ENCODE measurements at places on chromosomes 12 and 14. TPM values are rescaled to one million over a fixed set of nuclear protein-coding genes. Genes with fewer than 3 reads are reported as not detected.

- no peak for DNase-seq
Observed at GRCh38 chr12:62512901-62513300, 46.3 kb downstream of the MON2 start.

GRCh38 chr12:29148596-29148910 lies 525 bp upstream of the FAR2 start:
- DNase-seq, result peak; percentile 16

DNA sequence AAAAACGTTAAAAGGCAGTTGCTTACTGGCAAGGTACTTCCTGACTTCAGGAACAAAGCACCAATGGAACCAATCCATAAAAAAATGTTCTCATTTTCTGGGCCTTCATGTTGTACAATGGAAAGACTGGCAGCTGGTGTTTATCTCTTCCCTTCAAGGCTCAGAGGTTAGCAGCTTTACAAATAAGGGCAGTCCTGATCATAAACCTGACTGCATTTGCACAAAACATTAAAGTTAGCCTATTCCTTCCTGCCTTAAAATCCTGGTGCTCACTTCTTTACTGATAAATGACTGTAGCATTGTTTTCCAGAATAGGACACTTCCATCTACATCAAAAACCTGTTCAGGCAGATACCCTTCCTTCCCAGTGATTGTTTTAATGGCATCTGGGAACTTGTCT lies 19.2 kb downstream of the IL26 start:
- no peak for DNase-seq

GRCh38 chr12:117890644-117891043 lies 78.1 kb downstream of the KSR2 start:
- DNase-seq, result peak; percentile 32

DNA sequence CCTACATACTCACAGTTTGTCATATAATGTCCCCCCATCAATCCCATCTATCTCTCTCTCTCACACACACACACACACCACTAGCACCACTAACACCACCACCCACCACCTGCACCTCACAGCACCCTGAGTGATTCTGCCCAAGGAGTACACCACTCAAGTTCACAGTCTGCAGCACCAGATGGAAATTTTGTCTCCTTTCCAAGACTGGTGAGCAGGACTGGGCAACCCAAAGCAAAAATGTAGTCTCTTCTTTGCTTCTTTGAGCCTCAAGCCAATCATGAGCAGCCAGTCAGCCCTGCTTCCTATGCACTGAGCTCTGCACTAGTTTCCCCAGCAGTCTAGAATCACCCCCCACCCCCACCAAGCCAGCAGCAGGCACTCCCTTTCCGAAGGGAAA lies 15.0 kb upstream of the ARMH4 start:
- DNase-seq, result no peak

GRCh38 chr14:23828001-23828400 lies 125.6 kb upstream of the DHRS4 start:
- DNase-seq, result no peak

DNA sequence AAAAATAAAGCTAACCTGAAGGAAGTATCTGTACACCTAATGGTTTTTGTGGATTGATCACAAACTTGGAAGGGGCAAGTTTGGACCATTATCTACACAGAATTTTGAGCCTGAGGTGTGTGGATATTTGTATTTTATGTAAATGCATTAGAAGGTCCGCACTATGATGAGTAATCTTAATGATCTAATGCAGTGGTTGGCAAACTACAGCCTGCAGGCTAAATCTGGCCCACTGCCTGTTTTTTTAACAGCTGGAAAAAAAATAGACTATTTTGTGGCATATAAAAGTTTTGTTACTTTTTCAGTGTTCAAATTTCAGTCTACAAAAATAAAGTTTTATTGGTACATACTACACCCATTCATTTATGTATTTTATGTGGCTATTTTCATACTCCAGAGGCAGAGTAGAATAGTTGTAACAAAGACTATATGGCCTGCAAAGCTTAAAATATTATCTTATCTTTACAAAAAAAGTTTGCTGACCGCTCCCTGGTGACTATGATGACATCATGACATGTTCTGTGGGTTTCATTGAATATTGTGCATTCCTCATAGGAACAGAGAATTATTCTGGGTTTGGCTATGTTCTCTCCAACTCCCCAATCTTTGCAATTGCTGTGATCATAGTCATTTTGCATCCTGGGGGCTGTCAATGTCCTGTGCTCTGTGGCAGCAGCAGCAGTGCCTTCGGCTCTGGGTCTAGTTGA lies 962.6 kb upstream of the FBXO33 start:
- no peak for DNase-seq

DNA sequence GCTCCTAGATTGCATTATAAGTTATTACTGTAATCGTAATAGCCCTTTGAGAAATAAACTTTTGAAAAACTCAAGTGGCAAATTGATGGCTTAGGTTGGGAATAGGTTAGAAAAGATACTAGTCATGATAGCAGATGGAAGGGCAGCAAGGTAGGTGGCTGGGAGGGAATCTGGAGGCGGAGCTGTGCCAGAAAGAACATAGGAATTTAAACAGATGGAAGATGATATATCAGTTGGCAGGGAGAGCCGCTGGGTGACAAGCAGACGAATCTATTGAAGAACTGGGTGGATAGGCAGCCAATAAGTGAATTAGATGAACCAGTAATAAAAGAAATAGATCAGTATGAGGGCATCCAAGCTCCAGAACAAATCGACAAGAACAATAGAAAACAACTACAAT lies 142.1 kb downstream of the CNTN1 start:
- no peak for DNase-seq

DNA sequence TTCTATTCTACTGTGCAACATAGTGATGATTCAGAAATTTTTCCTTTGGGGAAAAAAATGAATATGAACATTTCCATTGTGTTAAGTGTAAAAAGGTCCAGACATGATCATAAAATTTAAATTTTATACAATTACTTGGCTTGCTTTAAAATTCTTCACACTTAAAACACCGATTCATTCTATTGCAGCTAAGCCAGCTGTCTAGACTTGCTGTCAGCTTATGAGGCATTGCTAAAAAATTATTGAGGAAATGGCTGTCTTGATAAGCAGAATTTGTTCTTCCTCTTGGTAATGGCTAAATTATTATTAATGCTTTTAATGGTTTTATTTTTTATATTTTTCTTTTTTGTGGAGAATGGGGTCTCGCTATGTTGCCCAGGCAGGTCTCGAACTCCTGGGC lies 1.8 kb downstream of the LYSET start:
- no peak for DNase-seq

GRCh38 chr12:105156260-105156659 lies 48.7 kb downstream of the WASHC4 start:
- no peak for DNase-seq

GRCh38 chr14:33922125-33922524 lies 28.7 kb downstream of the EGLN3 start:
- no peak for DNase-seq

DNA sequence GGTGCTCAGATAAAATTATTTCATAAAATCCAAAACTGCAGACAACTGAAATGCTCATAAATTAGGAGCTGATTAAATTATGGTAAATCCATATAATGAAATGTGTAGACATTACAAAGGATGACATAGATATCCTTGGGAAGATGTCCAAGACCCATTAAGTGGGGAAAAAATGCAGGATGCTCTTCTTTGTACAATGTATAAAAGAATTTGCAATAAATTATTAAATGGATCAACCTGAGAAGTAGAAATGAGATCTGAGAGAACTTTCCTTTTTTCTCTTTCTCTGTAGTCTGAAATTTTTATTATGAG lies 336.4 kb upstream of the E2F7 start:
- DNase-seq, result no peak

- no peak for DNase-seq
Observed at GRCh38 chr14:34671716-34672115, 41.8 kb upstream of the SNX6 start.

DNA sequence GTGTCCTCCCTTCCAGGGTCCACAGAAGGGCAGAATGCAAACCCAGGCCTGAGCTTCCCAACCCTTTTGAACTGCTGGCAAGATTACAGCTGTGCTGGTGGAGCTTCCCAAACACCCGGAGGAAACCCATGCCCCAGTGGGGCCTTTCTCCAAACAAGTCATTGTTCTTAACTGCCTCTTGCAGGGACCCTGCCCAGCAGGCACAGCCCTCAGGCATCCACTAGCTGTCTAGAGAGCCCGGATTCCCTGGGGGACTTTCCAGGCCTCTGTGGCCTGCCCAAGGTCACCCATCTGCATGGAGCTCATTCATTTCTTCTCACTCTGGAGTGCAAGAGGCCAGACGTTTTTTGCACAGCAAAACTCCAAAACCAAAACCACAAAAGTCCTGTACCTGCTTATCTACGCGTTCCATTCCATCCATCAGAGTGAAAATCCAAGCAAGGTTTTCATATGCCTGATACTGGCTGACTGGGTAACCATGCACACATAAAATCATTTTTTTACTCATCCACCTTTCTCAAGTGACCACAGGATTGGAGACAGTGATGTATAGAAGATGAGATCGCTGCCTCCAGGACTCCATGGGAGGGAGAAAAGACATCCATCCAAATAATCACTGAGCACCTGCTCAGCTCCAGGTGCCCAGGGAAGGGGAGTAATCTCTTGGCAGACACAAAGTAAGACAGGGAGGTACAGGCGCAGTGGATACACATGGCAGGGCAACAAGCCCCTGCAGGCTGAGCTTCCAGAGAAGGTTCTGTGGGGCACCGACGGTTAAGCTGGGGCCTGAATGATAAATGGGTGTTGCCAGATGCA lies 17.2 kb upstream of the BDKRB2 start:
- no peak for DNase-seq

GRCh38 chr12:6078398-6079096 lies 45.9 kb downstream of the VWF start:
- peak; percentile 77 for DNase-seq

GRCh38 chr14:65486863-65487262 lies 74.3 kb downstream of the FUT8 start:
- DNase-seq, result peak; percentile 20

- DNase-seq, result peak; percentile 94
Observed at GRCh38 chr12:113271853-113272561, 50.7 kb downstream of the TPCN1 start.

DNA sequence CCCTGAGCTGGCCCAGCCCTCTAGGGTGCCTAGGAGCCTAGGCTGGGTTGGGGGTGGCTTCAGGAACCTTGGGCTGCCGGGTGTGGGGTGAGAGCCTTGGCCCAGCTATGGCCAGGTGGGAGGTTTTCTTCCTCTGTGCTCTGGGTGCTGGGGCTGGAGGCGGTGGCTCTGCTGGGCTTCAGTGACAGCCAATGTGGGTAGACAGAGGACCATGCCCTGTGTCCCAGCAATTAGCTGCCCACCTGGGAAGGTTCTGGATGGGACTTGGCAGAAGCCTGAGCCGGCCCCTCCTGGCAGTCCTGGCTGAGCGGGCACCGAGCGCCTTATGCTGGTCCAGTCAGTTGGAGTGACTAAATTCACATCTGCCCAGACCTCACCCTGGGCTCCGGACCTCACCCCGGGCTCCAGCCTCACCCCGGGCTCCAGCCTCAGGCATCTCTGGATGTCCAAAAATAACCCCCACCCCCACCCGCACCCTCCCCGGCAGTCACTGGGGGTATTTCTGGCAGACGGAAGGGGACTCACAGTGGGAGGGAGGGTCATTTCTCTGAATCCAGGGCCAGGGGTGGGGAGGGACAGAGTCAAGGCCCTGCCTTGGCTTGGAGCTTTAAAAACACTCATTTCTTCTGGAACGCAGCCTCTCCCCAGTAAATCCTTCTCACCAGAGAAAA lies 46.9 kb downstream of the CYP46A1 start:
- no peak for DNase-seq

GRCh38 chr14:74858022-74858421 lies 17.9 kb downstream of the PROX2 start:
- peak; percentile 73 for DNase-seq

- DNase-seq, result peak; percentile 56
Observed at GRCh38 chr14:68941820-68942219, 37.3 kb downstream of the ACTN1 start.

DNA sequence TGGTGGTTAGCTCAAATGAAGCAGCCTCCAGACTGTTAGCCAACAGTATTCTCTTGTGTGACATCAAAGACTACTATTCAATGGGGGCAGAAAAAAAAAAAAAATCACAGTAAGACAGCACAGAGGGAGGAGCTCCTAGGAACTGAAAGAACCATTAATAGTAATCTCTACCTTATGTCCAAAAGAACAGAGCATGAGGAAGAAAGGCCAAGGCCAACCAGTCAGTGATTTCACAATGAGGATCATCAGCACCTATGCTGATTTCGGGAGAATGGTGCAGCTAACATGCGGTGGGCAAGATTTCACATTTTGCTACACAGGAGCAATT lies 66.3 kb upstream of the SOX5 start:
- DNase-seq, result no peak

GRCh38 chr14:38143659-38144505 lies 63.8 kb upstream of the SSTR1 start:
- peak; percentile 36 for DNase-seq

DNA sequence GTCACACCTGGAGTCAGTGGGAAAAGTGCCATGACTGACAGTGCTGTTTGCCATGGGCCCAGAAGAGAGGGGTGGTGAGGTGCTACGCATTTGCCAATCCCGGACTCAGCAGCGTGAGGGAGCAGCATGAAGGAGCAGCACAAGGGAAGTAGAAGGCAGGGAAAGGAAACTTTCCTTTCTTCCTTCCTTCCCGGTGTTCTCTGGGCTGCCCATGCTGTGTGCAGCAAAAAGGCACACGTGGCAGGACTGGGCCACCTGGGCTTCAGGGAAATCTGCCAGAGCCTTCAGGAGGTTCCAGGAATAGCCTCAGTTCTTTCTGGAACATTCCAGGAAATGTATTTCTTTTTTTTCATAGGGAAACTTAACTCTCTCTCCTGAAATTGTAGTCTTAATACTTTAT lies 23.0 kb downstream of the TRIM9 start:
- peak; percentile 13 for DNase-seq

- DNase-seq, result no peak
Observed at GRCh38 chr12:6819106-6820030, 2.3 kb upstream of the GPR162 start.

DNA sequence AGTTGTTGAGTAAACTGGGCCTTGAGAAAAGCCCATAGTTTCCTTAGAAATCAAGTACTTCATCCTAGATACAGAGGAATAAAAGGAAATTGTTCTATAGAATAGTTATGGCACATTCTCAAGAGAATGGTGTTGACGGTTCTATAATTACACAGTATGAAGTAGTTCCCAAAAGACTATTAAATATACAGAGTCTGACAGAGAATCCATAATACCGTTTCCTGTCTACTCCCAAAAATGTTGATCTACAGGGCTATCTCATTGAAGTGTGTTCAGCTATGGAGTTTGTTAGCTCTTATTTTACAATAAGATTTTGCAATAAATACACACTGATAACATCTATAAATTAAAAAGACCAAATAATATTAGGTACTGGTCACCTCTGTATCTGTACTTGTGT lies 799.7 kb downstream of the RPS29 start:
- DNase-seq, result no peak

GRCh38 chr12:69792533-69792932 lies 32.5 kb upstream of the MYRFL start:
- DNase-seq, result no peak

The ACSM4 gene
- not detected for total RNA-seq

The HOXC13 gene
- not detected for total RNA-seq

The DTX1 gene
- total RNA-seq, result not detected

The TAS2R42 gene
- total RNA-seq, result not detected

The TSPAN19 gene
- total RNA-seq, result not detected

The LMNTD1 gene
- not detected for total RNA-seq

The MYBPC1 gene
- total RNA-seq, result not detected

The LIN7A gene
- total RNA-seq, result 6.6 TPM

The OR6C2 gene
- not detected for total RNA-seq

The SYNDIG1L gene
- not detected for total RNA-seq

The MMP17 gene
- total RNA-seq, result 5.6 TPM

The DCP1B gene
- total RNA-seq, result 6.2 TPM
